ENCODE measurements at places on chromosomes 13 and 19.

DNA sequence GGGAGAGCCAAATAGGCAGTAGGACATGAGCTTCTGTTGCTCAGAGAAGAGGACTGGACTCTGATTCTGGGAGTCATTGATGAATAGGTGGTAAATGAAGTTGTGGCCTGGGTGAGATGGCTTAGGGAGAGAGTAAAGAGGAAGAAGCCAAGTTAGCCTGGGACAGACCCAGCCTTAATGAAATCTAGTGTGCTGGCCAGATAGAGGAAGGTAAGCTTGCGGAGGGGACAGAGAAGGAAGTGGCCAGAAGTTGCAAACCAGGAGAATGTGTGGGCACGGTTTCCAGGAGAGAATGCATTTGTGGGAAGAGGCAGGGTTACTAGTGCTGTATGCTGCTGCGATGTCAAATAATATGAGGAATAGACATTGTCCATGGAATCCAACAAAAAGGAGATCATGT is 83.3 kb upstream of the OLFM4 start:
- no peak for DNase-seq

DNA sequence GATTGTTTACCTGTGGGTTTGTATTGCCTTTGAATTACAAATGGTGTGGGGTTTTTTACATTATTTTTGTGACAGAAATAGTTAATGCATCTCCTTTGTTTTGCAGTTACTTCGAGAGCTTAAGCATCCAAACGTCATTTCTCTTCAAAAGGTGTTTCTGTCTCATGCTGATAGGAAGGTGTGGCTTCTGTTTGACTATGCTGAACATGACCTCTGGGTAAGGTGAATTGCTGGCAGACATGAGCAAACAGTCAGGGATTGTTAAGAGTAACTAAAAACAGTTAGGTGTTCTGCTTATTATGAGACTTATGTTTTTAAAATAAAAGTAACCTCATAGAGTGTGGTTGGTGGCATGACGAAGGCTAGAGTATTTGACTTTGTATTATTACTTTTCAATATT is 95.0 kb downstream of the CDK8 start:
- no peak for DNase-seq

DNA sequence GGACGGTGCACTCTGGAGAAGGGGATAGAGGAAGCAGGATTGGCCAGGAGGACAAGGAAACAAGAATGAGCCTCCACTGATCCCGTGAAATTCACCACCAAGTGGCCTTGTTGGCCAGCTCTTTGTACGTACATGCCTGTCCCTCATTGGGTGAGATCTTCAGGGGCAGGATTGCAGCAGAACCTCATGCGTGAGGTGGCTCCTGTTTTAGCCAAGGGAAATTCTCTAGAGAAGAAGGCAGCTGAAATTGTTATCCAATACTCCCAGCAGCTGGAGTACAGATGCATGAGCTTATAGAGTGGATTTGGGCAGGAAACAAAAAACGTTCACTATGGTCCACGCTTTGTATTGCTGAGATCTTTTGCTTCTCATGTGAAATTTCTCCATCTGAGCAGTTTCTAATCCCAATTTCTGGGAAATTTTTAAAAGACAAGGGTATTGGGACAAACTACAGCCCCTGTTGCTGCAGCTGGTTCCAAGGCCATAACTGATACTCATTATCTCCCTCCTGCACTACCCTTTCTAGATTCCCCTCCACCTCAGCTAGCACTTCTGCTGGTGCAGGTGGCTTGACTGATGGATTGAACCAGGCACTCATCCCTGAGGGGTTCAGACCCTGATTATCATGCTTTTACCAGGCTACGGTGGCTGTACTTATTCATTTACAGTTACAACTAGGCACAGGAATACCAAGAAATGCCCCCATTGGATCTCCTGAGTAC is 3.9 kb upstream of the RNF6 start:
- no peak for DNase-seq

GRCh38 chr19:36773223-36773579 is 594 bp upstream of the ZNF850 start:
- no peak for DNase-seq

DNA sequence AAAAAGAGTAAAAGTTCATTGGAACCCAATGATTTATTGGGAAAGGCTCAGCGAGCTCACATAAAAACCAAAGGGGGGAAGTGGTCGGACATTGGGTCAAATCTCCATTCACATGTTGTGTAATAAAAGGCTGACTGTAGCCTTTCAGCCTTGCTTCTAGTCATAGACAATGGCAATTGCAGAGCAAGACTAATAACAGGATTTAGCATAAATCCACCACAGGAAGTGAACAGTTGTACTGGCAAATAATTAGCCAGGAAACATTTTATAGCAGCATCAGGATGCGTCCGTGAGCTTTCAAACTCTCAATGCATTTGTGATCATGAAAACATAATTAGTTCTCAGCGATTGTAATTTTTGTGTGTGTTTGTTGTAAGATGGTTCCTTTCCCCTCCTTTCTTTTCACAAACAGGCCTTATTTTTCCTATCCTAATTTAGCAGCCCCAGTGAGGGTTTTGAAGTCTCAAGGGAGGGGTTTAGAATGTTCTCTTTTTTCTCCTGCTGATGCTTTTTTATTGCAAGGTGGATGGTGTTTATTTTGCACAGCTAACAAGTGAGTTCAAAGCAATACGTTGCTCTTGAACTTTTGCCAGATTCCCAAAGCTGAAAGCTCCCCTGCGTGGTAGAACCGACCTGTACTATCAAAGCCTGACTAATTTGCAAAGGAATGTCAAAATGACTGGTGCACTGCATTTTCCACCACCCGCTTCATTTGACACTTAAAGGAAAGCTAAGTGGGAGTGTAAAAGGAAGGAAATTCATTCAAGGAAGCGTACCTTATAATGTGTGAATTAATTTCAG is 105.6 kb downstream of the SPRY2 start:
- peak; percentile 27 for DNase-seq

DNA sequence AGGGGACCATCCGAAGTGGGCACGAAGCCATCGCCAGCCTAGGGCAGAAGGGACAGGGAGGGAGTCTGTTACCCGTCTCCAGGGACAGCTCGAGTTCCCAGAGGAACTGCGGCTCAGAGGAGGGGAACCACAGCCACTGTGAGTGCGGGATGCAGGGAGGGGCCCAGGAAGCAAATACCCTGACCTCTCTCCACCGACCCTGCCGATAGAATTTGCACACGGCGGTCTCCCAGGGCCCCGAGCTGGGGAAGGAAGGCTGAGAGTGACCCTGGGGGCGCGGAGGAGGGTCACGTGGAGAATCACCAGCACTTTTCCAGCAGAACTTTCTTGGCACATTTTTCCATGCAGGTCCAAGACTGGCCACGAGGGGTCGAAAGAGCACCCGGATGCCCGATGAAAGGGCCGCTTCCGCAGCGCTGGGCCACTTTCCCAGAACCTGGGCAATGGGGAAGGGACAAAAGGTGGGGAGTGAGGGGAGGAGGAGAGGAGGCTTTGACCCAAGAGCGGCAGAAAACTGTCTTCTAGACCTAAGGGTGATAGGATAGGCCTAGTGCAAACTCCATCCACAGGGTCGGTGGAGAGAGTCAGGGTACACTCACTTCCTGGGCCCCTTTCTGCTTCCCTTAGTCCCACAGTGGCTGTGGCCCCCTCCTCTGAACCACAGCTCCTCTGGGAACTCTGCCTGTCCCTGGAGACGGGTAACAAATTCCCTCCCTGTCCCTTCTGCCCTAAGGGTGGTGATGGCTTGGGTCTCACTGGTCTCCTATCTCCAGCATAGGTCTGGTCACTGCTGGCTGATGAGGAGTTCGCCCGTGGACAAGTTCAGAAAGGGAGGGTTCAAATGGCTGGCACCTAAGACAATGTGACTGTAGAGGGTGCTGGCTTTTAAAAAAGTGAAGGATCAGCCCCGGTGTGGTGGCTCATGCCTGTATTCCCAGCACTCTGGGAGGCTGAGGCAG is 5.3 kb upstream of the GPR4 start:
- peak; percentile 81 for DNase-seq

DNA sequence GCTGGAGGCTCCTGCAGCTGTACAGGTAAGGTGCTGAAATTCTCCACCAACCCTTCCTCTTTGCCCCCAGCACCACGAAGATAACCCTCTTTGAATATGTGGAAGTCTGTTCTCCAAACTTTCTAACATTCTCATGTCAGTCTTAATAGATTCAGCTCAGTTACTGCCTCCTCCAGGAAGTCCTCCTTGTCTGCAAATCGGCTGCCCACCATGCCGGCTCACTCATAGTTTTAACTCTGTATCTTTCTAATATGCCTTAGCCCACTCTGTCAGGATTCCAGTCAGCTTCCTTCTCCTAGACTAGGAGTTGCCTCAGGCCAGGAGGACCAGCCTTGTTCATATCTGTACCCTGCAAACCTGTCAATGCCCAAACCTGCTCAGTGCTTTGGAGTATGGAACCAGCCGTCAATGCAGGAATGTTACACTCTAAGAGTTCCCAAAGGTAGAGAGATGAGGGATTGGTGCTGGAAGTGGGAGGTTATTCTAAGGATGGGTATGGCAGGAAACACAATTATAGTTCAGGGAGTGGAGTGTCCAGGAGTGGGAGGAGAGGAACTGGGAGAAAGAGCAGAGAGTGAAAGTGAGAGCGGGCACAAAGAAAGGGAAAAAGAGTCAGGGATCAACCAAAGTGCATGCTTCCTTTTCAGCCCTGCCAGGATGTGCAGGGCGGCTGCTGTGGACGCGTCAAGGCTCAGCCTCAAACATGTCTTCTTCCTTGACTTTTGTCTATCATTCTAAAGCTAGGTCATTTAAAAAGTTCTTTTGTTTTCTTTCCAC is 38.0 kb upstream of the ALOX5AP start:
- no peak for DNase-seq

DNA sequence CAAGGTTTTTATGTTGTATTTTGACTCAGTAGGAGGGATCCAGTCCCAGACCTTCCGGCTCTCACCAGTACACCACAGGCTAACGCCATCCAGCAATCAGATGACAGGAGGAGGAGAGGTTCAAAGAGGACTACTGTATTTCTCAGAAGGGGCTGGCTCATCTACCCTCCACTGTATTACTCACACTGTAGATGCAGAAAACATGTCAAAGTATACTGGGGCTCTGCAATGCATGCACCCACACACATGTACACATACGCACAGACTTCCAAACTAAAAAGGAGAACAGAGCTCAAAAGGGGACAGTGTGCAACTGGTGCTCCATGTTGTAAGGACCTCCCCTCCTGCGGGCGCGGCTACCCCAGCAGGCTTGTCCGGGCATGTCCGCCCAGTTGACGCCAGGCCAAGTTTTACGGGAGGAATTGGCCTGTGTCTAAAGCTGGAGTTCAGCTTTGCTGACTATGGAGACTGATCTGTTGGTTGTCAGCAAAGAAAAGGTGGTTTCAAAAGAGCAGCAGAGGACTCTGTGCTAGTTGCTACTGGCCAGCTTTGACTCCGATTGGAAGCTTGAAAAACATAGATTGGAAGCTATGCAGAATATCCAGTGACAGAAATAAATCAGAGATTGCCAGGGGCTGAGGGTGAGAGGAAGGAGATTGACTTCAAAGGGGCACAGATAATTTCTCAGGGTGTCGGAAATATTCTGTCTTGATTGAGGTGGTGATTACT is 314.2 kb downstream of the DLEU7 start:
- DNase-seq: peak; percentile 68

- no peak for DNase-seq
These were observed 2.3 kb downstream of the ZNF726 start for GRCh38 chr19:23916991-23917390.

DNA sequence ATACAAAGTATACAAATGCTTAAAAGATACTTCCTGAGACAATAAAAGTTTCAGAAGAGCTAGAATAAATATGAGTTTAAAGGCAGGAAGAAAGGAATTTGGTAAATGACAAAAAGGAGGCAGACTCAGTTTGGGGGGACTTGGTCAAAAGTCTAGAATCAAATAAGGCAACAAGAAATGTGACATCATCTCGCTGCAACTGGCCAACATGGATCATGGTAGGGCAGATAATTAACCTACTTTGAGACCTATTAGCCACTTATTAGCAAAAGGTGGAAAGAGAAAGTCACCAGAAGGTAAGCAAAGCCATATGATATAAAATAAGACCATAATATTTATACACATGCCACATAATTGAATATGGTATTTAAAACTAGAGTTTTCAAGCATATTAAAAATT is 5.3 kb downstream of the USP12 start:
- DNase-seq: no peak

DNA sequence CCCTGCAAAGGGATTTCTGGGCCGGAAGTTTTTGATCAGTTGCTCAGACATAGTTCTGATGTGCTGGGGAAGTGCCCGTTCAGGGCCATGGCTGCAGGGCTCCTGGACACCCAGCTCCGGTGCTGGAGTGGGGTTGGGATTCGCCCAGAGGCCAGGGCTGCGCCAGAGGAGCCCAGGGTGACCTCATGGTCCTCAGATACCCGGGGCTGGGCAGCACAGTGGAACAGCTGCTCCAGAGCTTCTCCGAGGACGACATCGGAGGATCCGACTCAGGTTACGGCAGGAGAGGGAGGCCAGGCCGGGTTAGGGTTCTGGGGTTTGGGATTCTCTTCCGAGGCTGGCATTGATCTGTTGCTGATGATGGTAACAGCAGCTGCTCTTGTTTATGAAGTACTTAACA is 20.9 kb downstream of the CARM1 start:
- DNase-seq: no peak

DNA sequence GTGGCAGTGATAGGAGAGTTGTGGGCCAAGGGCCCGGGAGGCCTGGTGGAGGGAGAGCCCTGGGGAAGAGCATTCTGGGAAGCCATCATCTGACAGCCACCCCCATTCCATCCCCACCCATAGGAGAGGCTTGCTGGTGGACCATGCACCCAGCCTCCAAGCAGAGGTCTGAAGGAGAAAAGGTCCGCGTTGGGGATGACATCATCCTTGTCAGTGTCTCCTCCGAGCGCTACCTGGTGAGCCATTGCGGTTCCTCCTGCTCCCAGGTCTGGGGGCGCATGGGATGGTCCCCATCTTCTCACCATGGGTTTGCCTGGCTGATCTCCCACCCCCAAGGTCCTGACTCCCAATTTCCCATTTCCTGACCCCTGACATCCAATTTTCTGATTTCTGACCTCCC is 10.5 kb downstream of the RYR1 start:
- no peak for DNase-seq

GRCh38 chr19:5470264-5470671 is 15.1 kb downstream of the ZNRF4 start:
- DNase-seq: no peak

- DNase-seq: no peak
These were observed 9.7 kb upstream of the HSH2D start for GRCh38 chr19:16133818-16134217.

DNA sequence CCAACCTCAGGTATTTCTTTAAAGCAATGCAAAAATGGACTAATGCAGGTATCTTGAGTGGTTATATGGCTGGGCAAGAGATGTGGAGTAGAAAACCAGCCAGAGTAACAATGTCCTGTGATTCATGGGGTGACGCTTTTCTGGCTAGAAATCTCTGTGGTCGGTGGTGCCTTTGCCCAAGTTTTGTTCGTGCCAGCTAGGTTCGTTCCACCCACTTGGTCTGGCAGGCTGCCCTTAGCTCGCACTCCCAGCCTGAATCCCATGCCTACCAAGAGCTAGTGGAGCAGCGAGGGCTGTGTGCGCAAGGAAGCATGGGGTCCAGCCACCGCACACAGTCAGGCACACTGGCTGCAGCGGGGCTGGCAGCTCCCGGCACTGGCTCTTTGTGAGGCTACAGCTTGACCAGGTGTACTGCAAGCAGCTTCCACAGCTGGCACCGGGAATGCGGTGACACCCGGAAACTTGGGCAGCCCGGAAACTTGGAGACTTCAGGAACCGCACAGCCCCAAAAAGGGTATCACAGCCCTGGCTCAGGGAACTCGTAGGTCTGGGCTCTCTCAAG is 349.6 kb upstream of the PCDH20 start:
- no peak for DNase-seq

All from urothelium cell line (cell line).